HTR-8/SVneo (cell line): ENCODE measurements at places on chromosomes 2 and 18.

GRCh38 chr2:64904413-64905329, 84.5 kb upstream of the SLC1A4 start:
- no peak for DNase-seq

- no peak for DNase-seq
Measured at GRCh38 chr2:99643787-99644418, 154.1 kb upstream of the REV1 start.

DNA sequence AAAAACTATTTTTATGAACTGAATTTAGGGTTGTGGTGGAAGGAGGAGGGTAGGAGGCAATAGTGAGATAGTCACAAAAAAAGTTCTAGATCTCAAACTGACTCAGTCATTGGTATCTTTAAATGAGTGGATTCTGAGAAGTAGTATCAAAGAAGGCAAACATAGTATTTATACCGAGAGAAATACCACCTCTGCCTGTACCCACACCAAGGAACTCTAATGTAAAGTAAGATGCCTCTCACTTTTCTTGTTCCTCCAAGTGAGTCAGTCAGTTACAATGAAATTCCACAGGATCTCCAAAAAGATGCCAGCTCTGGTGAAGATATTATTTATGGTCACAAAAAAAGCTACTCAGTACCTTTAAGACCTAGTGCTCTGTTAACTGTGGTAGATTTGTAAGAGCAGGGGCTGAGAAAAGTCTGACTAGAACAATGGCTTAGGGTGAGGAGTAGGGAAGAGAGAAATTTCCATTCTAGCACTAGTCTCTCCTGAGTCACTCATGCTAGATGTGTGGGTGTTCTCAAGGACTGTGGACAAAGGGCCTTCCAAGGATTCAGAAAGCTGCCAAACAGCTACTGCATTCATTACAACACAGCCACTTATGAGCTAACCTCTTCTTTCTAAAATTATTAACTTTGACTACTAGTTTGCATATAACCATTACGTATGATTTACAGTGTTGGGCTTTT, 36.3 kb downstream of the YWHAQ start:
- peak; percentile 44 for DNase-seq

- DNase-seq, result no peak
Measured at GRCh38 chr2:101502095-101502494, 27.2 kb upstream of the RFX8 start.

- DNase-seq, result peak; percentile 83
Measured at GRCh38 chr18:49016648-49017539, 66.1 kb upstream of the SMAD7 start.

DNA sequence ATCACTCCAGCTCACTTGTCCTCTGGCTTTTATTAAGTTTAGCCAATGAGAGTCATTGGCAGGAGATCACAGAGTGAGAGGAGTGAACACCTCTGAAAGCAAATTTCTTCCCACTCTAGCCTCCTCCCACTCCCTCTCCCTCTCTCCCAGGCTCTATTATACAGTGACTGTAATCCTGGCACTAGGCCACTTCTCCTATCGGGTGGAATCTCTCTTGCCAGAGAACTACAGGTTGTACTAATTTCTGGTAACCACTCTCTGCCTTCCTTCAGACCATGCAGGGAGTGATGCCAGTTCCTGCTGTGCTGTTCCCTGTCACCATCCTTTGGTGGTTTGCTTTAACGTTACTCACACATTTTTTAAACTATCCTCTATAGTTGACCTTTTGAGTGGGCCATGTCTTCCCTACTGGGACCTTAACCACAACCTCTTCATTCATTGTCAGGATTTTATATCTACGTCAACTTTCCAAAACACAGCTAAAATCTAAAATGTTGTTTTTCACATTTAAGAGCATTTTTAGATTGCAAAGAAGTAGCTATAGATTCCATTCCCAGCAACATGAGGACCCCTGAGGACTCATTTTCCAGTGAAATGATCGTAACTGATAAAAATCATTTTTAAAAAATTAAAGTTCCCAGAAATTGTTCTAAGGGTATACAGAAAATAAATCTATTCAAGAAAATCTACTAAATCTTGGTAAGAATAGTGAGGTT, 217.1 kb downstream of the MREG start:
- DNase-seq, result no peak

- DNase-seq, result no peak
Measured at GRCh38 chr18:907115-907884, 2.6 kb downstream of the ADCYAP1 start.

DNA sequence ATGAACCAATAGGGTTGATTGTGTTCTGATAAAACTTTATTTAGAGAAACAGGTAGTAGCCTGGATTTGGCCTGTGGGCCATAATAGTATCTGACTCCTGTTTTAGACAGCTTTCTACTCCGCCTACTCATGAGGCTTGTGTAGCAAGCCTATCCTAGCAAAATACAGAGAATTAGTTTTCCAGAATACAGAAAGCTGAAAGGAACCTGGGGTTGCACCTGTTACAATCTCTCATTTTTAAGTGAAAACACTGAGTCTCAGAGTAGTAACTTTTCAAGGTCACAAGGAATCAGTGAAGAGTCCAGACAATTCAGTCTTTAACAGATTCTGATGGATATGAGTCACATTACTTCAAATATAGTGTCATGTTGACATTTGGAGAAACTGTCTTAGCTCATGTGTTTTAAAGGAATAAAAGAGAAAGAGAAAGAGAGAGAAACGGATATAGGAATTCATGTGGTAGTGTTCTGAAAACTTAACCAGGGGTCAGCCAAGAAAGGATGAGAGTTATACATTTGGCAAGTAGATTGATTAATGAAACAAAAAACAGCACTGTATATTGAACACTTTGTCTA, 17.0 kb downstream of the ARHGAP28 start:
- no peak for DNase-seq

DNA sequence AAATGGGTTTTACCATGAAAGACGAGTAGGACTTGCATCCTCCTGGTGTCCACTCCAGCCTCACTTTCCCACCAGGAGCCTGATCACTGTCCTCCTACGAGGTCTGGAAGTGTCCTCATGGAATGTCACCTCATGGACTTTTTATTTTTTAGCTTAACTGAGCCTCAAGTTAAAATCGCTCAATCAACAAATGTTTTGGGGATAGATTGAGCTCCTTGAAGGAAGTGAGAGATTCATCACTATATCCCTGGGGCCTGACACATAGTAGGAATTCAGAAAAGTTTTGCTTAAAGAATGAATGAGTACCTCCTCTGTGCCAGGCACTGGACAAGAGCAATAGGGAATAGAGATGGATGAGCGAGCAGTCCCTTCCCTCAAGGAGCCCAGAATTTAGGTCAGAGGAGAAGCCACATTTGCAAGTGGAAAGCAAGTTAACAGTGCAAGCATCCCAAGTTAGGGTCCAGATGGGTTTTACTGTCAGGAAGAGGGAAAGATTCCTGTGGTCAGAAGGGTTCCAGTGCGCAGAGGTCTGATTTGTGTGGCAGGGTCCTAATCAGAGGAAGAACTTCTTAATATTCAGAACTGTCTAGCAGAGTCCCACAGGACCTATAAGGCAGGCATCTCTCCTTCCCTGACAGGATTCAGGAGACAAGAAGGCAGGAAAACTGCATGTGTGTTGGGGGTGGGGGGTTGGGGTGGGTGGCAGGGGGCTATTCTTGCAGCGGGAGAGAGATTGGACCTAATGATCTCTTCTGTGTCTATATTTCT, 67.0 kb downstream of the MYCN start:
- no peak for DNase-seq

GRCh38 chr2:71129902-71130151, 202 bp downstream of the MCEE start:
- DNase-seq, result peak; percentile 65

- DNase-seq, result no peak
Measured at GRCh38 chr2:23533338-23533695, 148.3 kb downstream of the KLHL29 start.

DNA sequence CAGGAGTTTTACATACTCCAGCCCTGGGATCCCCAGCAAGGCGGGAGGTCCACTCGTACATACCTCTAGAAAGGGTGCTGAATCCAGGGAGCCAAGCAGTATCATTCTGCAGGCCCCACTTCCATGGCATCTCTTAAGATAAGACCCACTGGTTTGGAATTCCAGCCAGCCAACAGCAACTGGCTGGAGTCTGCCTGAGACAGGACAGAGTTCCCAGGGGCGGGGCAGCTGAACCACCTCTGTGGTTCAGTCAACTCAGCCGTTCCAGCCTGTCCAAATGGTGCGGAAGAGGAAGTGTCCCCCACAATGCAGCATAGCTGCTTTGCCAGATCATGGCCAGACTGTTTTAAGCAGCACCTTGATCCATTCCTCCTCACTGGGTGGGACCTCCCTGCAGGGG, 33.2 kb downstream of the ZNF892 start:
- no peak for DNase-seq

DNA sequence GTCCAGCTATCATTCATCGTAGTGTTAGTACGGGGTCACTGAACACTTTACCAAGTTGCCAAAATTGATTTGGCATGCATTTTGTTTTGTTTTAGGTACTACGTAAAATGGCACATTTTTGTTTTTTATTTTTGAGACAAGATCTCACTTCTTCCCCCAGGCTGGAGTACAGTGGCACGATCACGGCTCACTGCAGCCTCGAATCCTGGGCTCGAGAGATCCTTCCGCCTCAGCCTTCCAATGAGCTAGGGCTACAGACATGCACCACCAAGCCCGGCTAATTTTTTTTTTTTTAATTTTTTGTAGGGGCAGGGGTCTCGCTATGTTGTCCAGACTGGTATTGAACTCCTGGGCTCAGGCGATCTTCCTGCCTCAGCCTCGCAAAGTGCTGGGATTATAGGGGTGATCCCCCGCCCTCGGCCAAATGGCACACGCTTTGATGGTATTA, 786 bp downstream of the TAF1B start:
- no peak for DNase-seq

DNA sequence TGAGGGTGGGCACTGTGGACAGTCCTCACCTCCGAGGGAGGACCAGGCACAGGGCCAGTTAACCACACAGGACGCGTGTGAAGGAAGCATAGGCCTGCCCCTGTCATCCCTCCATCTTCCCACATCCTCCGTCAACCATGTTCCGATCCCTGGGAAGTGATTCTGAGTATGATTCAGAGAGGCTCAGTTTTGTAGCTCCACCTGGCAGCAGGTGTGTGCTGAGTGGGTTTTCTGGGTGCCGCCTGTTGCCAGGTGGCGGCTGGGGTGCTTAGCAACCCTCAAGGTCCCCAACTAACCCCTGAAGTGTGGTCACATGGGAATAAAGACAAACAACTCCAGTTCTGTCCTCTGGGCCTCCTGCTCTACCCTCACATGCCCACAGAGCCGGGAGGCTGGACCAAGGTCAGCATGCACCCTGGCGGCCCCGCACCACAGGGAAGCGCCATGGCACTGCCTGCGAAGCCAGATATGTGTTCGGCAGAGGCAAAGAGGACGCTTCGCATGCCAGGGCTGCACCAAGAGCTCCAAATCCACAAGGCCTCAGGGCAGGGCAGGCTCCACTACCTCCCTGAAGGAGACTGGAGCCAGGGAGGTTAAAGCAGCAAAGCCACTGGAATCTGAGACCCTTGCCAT, 60.0 kb downstream of the ADCY3 start:
- DNase-seq, result no peak

- no peak for DNase-seq
Measured at GRCh38 chr2:172905937-172906811, 169.5 kb upstream of the MAP3K20 start.

- DNase-seq, result no peak
Measured at GRCh38 chr18:63158676-63159291, 160.8 kb downstream of the BCL2 start.

- no peak for DNase-seq
Measured at GRCh38 chr2:205056151-205056561, 510.9 kb downstream of the PARD3B start.

GRCh38 chr18:74116633-74117554, 30.7 kb downstream of the FBXO15 start:
- no peak for DNase-seq

- no peak for DNase-seq
Measured at GRCh38 chr2:137973280-137973679, 9.0 kb downstream of the HNMT start.

DNA sequence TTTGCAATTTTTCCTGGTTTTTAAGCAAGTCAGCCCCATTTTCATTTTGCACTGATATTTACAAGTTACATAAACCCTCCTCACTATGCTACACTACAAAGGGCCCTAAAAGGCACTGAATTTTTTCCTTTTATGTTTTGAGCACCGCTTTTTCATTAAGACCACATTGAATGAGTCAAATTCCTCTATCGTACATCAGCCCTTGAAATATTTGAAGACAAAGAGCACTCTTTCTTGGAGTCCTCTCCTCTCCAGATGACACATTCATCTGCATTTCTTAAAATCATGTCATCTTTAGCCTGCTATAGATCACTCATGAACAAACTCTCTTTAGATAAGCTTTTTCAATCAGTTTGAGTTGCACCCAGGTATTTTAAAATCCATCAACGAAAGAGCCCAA, 306.6 kb upstream of the SOX11 start:
- DNase-seq, result no peak

DNA sequence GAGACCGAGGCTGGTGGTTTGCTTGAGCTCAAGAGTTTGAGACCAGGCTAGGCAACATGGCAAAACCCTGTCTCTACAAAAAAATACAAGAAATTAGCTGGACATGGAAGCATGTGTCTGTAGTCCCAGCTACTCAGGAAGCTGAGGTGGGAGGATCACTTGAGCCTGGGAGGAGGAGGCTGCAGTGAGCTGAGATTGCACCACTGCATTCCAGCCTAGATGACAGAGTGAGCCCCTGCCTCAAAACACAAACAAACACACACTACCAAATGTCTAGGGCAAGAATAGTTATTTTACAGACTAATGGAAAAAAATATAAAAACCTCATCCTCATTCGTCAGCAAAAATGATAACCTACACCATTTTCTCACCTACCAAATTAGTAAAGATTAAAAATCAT, 15.3 kb downstream of the BUB1 start:
- no peak for DNase-seq

- DNase-seq, result no peak
Measured at GRCh38 chr2:176291335-176291734, 22.1 kb downstream of the MTX2 start.

DNA sequence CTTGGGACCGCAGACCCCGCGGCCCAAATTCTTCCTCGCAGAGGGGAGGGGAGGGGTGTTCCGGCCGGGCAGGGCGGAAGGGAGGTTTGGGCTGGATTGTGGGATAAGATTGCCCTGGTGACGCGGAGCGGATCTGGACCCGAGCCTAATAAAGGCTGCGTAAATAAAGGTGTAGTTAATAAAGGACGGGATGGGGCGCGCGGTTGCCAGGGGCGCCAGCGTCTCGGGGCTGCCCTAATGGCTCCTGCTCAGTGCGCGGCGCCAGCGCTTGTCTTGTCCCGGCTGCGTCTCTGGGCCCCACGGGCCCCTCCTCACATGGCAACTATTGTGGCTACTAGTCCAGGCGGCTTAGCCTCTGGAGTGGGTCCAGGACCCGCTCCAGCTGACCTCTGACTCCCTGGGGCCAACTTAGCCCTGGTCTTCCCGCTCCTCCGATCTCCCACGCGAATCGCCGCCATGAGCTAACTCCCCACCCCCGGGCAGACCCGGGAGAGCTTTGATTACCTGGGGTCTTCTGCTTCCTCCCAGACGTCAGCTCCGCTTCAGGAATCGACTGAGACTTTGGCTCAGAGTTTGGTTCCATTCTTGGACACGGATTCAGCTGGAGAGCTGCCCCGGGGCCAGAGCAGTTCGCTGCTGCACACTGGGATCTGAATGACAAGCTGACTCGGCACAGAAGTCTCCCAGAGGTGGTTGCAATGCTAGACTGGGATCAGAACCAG, 36.5 kb downstream of the SLC25A52 start:
- no peak for DNase-seq
